NCI-H1105 (cell line): ENCODE measurements at places on chromosomes 16 and 17.

- no peak for DNase-seq
Measured at GRCh38 chr16:81620796-81621195, 158.3 kb upstream of the PLCG2 start.

DNA sequence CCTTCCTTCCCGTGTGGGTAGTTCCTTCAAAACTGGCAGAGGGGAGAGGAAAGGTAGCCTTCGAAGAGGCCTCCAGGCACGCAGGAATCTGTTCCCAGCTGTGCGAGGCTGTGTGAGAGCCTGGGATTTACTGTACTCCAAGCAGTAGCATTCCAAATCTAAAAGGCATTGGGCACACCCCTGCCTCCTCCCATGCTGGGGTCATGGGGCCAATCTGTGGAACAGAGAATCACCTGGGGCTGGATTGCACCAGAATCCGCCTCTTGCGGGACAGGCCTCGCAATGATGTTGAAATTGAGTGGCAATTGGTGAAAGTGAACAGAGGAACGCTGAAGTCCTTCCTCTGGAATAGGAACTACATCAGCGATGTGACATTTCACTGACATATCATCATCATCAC is 72.5 kb upstream of the IRX3 start:
- DNase-seq: no peak

DNA sequence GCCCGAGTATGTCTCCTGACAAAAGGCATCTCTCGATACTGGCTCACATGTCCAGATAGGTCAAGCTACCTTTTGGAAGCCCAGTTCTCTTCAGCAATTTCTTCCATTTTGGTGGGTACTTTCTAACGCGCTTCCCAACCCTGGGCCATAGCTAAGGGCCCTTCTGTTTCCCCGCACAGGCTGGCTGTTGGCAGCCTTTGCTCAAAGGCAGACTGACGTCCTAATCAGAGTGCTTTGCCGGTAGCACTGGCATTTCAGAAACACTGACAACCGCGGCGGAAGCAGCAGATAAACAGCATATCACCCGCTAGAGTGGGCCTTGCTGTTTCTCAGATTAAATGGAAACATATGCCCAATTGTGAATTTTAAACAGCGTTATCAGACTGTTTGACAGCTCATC is 49.3 kb upstream of the MPHOSPH6 start:
- DNase-seq: no peak

DNA sequence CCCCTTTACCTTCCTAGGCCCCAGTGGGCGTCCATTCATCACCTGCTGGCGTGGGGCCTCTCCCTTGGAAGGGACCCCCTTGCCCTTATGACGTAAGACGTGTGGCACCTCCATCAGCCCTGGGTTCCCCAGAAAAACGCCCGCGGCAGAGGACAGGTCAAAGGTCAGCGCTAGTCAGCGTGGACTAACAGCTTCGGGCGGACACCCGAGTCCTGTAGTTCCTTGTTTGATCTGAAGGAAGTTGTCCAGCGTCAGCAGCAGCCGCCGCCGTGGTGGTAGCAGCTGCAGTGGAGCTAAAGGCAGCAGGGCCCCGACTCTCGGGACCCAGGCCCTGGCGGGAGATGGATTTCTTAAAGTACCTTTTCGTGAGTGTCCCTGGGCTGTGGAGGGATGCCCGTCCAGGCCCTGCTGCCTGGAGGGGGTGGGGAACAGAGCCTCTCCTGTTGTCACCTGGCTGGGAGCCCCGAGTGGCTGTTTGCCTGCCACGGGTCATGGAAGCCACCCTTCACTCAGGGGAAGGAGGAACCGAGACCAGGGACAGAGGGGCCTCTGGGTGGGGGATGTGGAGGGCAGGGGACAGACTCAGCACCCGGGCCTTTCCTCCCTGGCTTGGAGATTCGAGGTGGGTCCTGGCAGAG is 123.6 kb downstream of the OR1D5 start:
- no peak for DNase-seq

DNA sequence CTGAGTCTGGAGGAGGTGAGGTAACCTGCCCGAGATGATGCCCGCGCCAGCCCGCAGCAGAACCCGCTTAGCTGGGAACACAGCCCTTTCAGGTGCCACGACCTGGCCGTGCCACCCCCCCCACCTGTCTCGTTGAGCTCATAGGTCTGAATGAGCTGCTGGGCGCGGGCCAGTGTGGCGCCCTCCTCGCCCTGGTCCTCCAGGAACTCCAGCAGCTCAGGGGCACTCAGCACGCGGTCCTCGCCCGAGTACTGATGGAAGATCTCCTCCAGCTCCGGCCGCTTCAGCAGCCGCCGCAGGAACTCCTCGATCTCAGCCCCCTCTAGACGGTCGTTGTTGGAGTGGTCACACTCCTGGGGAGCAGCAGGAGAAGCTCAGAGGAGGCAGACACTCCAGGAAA is 13.6 kb downstream of the PLCD3 start:
- DNase-seq: no peak

GRCh38 chr17:42009170-42009569 is 8.1 kb downstream of the DNAJC7 start:
- no peak for DNase-seq

GRCh38 chr16:75506107-75506506 is 10.9 kb upstream of the CHST6 start:
- no peak for DNase-seq

DNA sequence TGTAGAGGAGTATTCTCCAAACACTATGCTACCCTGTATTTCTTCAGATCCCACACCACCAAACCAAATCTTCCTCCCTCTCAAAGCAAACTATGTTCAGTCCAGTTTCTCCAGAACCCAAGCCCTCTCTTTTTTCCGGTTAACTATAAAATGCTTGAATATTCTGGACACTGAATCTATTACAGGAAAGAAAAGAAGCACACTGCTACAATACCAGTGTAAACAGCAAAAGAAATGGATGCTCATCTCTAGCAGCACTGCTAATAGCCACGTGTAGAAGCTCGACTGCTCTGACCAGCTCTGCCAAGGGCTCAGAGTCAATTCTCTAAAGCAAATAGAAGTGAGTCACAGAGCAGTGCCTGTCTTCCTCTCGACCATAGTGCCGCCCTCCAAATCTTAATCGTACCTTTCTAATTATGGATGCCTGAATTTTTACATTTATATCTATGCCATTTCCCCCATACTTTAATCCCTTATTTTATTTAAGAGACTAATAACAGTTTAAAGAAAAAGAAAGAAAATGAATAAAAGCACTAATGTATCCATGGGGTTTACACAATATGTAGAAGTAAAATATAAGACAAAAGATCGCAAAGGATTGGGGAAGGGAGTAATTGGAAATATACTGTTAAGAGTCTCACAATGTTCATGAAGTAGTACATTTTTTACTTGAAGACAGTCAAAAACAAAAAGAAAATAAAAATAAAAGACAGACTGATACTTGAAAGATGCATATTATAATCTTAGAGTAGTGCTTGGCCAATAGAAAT is 154.5 kb downstream of the PARN start:
- no peak for DNase-seq

DNA sequence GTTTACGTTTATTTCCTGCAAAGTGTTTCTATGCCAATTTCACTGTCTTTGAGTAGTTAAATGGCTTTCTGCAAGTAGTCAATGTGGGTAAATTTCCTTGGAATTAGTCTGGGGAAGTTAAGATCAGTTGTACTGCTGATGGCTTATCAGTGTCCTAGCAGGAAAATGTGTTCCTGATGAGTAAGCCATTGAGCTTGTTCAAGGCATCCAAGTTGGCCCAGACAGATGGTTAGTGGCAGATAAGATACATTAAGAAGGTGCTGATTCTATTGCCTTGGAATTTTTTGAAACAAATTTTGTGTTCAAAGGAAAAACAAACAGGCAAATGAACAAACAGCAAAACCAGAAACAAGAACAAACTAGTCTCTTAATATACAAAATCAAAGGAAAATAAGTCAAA is 258.4 kb downstream of the MAP2K6 start:
- no peak for DNase-seq

- DNase-seq: no peak
Measured at GRCh38 chr17:56457501-56457900, 136.0 kb upstream of the NOG start.

GRCh38 chr17:4972322-4972721 is 4.7 kb upstream of the SPAG7 start:
- DNase-seq: no peak

- DNase-seq: no peak
Measured at GRCh38 chr16:19677402-19677801, 40.6 kb downstream of the KNOP1 start.

DNA sequence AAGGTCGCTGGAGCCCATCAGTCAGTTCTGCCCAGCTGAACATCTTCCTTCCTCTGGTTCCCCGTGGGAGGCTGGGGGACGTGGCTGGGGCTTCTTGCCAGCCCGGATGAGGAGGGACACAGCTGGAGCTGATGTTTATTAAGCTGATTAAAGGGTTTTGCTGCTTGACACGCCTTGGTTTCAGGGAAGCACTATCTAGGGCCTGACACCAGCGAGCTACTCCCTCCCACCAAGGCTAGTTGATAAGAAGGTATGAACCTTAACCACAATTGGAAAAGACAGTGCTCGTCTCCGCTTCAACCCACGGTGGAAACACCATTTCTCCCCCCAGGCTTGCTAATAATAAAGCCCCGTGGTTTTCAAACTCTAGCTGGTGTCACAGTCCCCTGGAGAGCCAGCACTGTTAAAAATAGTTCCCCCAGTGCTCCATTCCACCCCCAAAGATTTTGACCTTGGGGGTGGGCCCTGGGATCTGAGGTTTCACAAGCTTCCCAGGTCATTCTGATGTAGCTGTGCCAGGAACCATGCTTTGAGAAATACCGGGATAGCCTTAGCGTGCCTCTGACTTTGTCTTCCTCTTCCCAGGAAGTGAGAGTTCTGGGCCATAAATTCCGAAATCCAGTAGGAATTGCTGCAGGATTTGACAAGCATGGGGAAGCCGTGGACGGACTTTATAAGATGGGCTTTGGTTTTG is 5.5 kb downstream of the DHODH start:
- DNase-seq: no peak

DNA sequence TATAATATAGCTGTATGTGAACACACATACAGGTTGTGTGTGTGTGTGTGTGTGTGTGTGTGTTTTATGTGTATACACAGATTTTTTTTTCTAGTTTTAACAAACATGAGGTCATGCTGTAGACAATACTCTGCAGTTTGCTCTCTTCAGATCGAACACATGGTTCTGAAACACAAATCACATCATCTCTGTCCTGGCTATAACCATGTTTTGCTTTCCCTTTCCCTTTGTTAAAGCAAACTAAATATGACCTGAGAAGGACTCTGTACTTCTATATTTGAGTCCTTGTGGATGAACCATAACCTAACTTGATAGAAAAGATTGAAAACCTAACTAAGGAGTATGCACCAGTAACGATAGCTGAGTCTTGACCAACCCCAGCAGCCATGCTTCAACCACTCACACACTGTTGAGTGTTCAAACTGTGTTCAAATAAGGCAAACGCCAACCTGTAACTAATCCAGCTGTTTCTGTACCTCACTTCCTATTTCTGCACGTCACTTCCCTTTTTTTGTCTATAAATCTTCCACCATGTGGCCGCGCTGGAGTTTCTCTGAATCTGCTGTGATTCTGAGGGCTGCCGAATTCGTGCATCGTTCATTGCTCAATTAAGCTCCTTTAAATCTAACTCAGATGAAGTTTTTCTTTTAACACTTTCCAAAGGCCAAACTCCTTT is 303.8 kb downstream of the HS3ST3B1 start:
- no peak for DNase-seq

- DNase-seq: no peak
Measured at GRCh38 chr16:58913456-58913855, 179.3 kb upstream of the GOT2 start.
